ENCODE measurements at places on chromosomes 3 and 15.

DNA sequence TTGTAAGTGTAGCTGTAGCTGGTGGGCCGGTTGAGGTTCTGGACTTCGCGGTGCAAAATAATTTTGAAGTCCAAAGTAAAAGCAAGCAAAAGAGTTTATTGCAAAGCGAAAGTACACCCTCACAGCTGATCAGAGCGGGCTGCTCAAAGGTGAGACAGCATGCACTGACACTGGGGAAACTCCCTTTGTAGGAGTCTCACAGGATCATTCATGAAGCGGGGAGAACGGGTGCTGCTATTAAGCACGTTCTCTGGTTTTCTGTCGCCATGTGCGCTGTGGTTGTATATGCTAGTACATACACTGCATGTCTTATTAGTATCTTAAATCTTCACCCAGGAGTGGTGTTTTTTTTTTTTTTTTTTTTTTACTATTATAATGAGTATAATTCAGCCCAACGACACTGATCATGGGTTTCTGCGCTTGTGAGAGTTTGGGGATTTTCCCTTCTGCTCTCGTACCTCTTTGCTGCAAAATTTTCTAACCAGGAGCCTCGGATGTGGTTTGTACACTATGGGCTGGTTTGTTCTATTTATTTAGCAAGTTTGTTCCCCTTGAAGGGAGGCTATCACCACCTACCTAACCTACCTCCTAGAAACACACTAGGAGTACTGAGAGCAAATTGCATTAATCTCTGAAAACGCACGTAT lies 1.4 kb upstream of the AP4E1 start:
- no peak for DNase-seq

GRCh38 chr3:37598808-37599581 lies 262.7 kb upstream of the CTDSPL start:
- DNase-seq = no peak

- no peak for DNase-seq
Measured at GRCh38 chr15:67259379-67259778, 4.8 kb downstream of the IQCH start.

DNA sequence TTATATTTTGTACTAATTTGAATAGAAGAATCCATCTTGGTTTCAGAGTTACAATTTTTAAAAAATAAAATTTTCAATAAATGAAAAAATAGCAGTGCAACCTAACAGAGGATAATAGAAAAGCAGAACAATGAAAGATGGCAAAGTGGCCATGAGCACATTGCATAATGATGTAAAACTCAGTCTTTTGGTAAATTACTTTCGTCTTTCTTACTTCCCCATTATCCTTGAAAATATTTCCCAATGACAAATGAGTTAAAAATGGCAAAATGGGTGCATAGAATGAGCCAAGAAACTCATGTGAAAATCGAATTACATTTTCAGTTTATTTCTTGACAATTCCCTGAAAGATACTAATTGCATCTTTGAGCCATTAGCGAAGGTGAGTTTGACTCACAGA lies 236.4 kb downstream of the CDIN1 start:
- DNase-seq = no peak

DNA sequence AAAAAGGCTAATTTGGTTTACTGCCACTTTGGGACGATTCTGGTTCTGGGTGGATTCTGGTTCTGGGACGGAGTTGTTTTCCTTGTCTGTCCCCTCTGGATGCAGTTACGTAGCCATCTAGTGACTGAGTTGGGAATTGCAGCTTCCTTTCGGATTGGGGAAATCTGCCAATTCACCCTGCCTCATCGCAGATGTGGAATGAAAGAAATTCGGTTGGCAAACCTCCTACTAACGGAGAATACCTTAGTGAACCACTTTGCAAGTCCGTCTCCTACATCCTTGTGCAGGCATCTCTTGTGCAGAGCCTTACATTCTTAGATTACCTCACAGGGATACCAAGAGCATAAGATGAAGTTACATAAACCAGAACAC lies 31.5 kb upstream of the AP4E1 start:
- DNase-seq = peak; percentile 59

- peak; percentile 65 for DNase-seq
Measured at GRCh38 chr15:100114100-100114499, 227.7 kb downstream of the ADAMTS17 start.

DNA sequence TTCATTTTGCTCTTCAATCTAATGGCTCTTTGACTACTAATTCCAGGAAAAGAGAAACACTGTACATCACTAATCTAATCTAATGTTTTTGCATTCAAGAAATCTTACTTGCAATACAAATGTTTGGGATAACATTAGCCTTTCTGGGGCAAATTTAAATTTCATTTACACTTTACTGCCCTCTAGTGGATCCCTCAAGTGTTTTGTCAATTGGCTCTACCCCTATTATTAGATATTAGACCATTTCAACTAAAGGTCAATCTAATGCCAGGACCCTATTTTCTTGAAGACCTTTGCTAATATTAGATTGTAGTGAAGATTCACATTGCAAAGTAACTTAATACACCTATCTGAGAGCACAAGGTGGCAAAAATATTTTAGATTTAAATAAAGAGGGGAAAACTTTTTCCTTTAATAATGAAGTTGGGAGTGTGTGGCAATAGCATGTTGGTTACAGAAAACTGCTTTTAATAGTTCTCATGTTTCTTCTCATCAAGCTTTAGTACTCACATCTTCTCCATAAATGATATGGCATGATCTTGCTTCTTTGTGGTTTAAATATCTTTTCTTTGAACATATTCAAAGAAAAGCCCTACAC lies 5.0 kb downstream of the C2CD4A start:
- no peak for DNase-seq

DNA sequence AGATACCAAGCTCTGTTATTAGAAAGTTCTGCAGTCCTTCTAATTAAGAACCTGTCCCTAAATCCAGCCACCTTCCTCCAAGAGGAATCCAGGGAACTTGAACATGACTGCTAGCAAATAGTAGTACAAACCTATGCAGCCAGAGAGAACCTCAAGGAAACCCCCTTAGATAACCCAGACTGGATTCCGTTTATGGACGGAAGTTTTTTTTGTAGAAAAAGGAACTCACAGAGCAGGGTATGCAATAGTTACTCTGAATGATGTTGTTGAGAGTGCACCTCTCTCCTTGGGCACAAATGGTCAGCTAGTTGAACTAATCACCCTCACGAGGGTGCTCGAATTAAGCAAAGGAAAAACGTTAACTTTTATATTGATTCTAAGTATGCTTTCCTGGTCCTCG lies 40.8 kb downstream of the TM4SF18 start:
- no peak for DNase-seq

DNA sequence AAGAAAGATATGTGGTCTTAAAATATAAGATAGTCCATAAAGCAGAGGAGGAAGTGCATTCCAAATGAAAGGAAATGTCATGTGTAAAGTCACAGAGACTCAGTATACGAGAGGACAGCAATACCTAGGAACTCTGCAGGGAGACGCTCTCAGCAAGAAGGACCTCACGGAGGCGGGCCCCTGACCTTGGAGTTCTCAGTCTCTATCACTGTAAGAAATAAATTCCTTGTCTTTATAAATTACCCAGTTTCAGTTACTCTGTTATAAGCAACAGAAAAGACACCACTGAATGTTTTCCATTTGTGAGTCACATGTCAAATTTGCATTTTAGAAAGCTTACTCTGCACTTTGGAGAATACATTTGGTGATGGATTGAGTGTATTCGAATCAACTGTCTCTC lies 140.6 kb downstream of the GBE1 start:
- no peak for DNase-seq

DNA sequence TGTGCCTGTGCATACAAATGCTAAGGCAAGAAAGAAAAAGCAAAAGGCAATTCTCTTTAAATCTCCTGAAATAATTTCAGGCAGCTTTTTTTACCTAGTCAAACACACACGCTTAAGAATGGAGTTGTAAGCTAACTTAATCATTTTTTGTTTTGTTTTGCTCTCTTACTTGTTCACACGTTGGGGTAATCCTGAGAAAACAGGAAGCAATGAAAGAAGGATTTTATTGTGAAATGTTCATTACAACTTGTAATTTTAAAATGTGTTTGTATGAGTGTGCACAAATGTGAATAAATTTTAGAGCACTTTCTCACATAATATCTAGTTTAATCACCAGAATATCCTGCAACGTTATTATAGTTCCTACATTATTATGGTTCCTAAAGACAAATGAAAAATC lies 263.8 kb downstream of the LPP start:
- DNase-seq = no peak

- DNase-seq = no peak
Measured at GRCh38 chr15:25734680-25735355, 128.3 kb downstream of the ATP10A start.

DNA sequence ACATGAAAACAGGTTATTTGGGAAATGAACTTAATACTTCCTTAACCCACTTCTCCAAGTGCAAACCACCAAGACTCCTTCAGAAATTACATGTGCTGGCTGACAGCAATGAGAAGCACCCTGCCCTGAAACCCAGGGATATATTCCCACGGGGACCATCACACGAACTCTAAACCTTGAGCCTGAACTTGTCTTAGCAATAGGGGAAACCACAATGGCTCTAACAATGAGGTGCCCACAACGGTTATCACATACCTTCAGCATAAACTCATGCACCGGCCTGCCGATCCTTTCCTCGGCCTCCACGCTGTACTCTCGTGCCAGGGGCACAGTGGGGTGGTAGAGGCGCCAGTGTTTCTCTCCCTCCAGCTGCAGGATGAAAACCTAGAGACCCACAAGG lies 13.4 kb downstream of the RIOX2 start:
- DNase-seq = no peak

- DNase-seq = no peak
Measured at GRCh38 chr3:133933097-133934024, 37.7 kb upstream of the RAB6B start.

DNA sequence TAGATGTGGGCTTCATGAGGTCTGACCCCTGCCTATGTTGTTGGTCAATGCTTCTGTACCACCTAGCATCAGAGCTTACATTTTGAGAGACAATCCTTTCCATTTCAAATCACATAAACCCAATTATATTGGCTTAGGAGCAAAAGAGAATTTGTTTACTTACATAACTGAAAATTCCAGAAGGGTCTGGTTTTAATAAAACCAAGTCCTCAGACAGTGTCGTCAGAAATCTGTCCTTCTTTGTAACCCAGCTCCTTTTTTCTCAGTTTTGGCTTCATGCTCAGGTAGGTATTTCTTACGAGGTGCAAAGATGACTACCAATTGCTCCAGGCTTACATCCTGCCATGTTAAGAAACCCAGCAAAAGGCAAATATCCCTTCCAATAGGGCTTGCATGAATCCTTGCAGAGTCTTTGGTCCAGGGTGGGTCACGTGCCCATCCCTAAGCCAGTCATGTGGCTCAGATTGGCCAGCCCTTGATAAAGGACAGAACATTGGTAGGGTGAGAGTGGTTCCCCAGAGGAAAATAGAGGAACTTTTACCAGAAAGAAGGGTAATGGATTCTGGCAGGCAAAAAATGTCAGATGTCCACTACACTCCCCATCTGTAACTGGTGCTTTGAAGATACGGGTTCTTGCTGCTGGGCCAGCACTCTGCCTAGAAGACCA lies 50.2 kb upstream of the VILL start:
- DNase-seq = no peak

- DNase-seq = no peak
Measured at GRCh38 chr3:49498239-49498638, 28.2 kb downstream of the DAG1 start.

DNA sequence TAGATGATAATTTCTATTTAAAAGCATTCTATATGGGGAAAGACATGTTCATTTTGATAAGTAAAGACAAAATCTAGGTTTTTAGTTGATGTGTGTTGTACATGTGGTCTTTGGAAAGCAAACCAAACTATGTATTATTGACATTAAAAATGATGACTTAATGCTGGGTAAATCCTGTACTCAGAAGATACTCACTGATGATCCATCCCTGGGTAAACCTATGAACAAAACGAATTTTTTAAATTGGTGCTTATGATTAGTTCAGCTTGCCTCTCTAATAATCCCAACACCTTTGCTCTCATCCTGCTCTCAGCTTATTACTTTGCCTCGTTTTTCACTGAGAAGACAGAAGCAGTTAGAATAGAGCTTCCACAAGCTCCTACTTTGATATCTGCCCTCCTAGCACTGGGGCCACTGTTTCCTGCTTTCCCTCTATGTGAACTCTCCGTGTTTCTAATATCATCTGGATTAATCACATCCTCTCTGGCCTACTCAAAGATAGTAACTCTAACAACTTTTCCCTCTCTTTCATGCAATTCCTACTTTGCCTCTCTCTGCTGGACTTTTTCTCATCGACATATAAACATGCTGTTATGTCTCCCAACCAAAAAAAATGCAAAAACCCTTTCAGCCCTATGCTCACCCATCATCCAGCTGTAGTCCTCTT lies 29.3 kb downstream of the RARRES1 start:
- DNase-seq = no peak

GRCh38 chr3:17300441-17300840 lies 415.7 kb downstream of the PLCL2 start:
- no peak for DNase-seq

DNA sequence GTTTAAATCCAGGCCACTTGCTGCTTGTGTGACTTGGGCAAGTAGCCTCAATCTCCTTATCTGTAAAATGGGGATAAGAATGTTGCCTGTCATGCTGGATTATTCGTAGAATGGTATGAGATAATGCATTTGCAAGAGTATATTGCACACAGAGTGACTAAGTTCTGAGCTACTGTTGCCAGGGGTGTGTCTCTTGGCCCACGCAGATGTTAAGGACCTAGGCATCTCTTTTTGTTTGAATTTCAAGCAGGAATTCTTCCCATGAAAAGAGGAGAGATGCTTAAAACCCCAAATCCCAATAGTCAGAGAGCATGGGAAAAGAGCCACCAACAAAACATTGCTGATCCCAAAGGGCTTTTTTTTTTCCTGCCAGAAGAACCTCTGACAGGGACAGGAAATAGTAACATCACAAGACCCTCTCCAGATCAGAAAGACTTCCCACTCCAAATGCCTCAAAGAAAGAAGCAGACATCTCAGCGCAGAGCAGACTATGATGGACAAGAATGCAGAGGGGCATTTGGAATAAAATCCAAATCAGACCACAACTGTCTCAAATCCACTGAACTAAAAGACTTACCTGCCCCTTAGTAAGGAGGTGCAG lies 90.5 kb downstream of the MRPL46 start:
- DNase-seq = no peak

GRCh38 chr3:152258448-152259393 lies 10.0 kb upstream of the MBNL1 start:
- DNase-seq = no peak

- no peak for DNase-seq
Measured at GRCh38 chr15:94053626-94054025, 177.7 kb upstream of the MCTP2 start.

- no peak for DNase-seq
Measured at GRCh38 chr15:45780352-45780751, 145.5 kb downstream of the SQOR start.

DNA sequence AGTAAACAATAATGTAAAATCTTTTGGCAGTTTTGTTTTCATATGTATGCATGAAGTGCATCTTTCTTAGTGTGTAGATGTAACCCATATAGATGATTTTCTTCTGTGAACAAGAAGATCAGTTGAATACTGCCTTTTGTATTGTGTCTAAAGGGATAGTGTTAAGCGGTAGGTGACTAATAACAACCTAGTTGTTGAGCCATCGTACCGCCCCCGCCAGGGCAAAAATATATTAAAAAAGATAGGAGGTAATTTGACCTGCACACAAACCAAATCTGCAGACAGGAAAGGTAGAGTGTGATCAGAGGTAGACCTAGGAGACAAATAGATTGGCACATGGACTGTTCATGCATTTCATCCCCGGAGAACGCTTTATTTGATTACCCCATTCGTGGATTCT lies 3.3 kb upstream of the GMNC start:
- no peak for DNase-seq
